ENCODE measurements at places on chromosomes 13 and 19. TPM values are rescaled to one million over a fixed set of nuclear protein-coding genes. Genes with fewer than 3 reads are reported as not detected.
A peak's percentile ranks its signal among the peaks of the same experiment; 100 is the strongest.

DNA sequence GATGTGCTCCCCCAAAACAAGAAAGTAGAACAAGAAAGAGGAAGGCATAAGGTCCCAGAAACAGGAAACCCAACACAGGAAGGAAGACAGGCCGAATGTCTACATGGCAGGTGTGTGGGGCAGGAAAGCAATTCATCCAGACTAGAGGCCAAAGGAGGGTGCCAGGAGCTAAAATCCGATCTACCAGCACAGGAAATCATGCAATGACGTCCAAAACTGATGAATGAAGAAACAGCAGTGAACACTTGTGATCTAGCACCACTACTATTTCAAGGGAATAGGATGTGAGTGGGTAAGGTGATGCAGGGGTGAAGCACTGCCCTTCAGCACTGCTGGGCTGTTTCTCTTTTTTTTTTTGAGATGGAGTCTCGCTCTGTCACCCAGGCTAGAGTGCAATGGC, 59.1 kb downstream of the DOCK9 start:
- ATAC-seq: no peak

GRCh38 chr19:55199620-55200204, 9.6 kb downstream of the PTPRH start:
- no peak for ATAC-seq

- no peak for ATAC-seq
These were observed 540.0 kb downstream of the LMO7 start for GRCh38 chr13:76175961-76176725.

DNA sequence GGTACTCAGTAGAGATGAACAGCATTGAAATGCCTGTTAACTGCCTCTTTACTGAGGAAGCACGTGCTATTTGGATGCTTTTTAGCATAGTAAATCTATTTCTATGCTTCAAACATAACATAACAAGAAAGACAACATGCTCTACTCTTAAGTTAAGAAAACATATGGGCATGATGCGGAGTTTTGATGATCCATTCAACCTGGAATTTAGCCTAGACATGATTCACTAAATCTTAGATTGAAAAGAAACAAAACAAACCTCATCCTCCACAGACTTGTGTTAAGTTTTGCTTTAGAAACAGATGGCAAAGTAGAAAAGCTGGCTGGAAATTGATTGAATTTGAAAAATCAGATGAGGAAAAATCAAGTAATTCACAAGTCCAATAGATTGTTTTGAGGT, 593.8 kb downstream of the OLFM4 start:
- no peak for ATAC-seq

DNA sequence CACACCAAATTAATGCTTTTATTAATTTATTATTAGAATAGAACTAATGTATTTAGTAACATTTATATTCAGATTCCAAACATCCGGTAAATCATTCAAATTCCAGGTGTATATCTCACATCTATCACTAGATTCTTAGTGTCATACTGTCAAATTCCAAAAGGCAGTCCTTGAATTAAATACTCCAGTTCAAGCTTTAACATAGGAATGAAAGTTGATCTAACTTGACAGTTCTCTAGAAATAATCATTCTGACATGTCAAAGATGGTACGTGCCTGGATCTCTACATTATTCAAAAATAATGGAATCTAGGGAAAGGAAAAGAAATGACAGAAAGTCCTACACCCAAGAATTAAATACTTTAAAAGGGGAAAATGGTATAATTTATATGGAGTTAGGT, 1161.5 kb downstream of the PCDH9 start:
- ATAC-seq: no peak

DNA sequence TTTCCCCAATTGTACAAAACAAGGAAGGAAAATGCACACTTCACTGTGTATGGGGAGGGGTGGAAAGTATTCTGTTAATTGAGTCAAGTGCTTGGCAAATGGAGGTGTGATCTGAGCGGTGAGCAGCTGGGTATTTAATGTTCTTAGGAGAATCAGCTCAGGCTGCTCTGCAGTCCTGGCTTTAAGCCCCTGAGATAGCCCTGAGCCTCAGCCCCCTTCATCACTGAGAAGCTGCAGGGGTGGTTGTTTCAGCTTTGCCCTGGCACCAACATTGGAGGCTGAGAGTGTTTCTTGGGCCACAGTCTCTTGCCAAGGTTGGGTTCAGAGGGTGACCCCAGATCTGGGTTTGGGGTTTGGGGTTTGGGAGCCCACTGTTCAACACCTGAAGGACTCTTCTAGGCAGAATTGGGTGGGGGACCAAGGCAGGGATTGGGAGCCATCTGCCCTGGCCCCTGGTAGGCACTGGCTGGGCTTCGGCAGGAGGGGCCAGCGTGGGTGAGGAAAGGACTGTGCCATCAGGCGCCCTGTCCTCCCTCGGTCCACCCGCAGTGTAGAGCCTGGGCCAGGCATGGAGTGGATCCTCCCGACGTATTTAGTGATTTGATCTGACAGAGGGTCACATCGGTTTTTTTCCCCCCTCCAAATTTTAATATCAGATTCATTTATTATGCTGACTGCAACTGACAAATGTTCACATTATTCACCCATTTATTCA, 66.7 kb upstream of the ZNF536 start:
- ATAC-seq: no peak

DNA sequence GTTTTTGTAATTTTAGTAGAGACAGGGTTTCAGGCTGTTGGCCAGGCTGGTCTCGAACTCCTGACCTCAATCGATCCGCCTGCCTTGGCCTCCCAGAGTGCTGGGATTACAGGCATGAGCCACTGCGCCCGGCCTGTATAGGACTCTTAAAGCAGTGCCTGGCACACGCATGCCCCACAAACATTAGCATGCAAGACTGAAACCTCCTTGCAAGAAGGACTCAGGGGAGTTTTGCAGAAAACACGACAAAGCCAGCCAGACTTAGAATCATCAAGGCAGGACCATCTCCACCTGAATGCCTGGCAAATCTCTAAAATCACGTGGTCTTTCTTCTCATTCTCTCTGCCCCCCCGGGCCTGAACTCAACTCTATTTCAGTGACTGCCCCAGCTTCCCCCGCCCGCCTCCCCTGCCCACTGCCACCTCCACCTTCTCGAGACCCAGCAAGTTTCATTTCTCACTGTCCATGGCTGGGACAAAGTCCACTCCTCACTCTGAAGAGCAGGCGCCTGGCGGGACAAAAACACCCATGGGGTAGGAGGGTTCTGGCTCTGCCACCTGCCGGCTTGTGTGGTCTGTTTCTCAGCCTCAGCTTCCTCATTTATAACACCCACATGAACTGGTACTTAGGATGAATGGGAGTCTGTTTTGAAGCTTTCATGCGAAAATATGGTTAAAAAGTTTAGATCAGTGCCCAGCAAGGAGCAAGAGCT, 2.4 kb downstream of the TICAM1 start:
- ATAC-seq: no peak

- no peak for ATAC-seq
These were observed 115.4 kb downstream of the FLT1 start for GRCh38 chr13:28379371-28380083.

DNA sequence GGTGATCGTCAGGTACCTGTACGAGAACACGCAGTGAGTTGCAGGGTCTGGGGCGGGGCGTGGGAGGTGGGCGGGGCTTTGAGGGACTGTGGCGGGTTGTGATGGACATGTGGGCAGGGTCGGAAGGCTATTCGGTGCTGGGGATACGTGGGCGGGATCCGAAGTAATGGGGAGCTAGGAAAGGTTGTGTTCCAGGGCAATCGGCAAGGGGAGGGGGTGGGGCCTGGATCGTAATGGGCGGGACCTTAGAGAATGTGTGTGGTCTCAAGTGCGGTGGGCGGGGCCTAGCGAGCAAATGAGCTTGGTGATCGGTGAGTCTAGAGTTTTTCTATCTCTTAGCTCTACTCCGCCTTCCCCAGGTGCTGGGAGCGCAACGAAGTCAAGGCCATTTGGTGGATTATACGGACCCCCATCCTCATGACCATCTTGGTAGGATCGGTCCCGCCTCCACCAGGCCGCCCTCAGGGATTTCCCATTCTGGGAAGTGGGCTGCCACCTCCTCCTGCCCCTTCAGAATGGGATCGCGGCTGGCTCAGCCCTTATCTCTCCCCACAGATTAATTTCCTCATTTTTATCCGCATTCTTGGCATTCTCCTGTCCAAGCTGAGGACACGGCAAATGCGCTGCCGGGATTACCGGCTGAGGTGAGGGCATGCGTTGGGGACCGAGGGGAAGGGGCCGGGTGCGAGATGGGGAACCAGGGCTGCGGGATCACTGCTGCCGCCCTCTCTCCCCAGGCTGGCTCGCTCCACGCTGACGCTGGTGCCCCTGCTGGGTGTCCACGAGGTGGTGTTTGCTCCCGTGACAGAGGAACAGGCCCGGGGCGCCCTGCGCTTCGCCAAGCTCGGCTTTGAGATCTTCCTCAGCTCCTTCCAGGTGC, 9.6 kb downstream of the GIPR start:
- peak; percentile 72 for ATAC-seq

DNA sequence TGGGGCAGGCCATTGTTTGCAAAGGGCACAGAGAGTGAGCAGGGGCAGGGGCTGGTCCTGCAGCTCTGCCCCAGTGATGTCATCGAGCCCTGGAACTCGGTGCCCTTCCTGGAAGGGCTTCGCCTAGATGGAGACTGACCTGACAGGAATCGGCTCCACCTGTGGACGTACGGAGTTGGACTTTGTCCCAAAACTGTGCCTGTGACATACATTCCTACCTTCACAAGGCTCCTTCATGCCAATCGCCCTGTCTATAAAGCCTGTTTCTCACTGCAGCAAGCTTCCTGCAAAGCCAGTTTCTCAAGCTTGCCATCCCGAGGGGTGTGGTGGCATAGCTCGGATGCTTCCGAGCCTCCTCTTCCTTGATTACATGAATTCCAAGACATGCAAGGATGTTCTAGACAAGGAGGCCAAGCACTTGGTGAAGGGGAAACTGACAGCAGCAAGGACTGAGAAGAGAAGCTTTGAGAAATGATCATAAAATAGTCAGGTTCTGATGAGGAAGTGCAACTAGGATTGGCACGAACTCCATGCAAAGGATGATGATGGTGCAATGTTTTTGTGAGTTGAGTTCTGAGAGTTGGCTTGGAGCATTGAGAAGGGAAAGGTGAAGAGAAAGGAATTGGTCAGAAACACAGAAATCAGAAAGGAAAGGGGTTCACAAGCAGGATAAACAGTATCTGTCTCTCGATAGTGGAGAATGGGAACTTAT, 73.6 kb upstream of the STK24 start:
- no peak for ATAC-seq

GRCh38 chr19:44024900-44025216, 321 bp upstream of the ZNF222 start:
- ATAC-seq: no peak

GRCh38 chr19:1258707-1259205, 10.4 kb downstream of the MIDN start:
- no peak for ATAC-seq

GRCh38 chr13:52749419-52749818, 9.8 kb upstream of the CNMD start:
- ATAC-seq: no peak

DNA sequence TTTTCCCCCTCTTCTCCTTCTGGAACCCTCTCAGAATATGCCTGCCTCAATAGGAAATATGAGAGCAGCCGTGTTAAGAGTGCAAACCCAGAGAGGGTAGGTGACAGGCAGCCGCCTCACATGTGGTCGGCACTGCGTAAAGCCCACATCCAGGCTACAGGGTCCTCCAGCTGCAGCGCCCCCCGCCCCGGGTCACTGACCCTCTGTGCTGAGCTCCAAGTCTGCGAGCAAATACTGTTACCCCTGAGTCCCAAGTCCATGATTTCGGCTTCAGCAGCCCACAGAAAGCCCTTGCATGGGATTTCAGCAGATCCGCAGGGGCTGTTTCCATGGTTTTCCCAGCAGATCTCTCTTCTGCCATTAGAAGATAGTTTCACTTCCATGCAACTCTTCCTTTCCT, 186.9 kb upstream of the IRS2 start:
- ATAC-seq: no peak

DNA sequence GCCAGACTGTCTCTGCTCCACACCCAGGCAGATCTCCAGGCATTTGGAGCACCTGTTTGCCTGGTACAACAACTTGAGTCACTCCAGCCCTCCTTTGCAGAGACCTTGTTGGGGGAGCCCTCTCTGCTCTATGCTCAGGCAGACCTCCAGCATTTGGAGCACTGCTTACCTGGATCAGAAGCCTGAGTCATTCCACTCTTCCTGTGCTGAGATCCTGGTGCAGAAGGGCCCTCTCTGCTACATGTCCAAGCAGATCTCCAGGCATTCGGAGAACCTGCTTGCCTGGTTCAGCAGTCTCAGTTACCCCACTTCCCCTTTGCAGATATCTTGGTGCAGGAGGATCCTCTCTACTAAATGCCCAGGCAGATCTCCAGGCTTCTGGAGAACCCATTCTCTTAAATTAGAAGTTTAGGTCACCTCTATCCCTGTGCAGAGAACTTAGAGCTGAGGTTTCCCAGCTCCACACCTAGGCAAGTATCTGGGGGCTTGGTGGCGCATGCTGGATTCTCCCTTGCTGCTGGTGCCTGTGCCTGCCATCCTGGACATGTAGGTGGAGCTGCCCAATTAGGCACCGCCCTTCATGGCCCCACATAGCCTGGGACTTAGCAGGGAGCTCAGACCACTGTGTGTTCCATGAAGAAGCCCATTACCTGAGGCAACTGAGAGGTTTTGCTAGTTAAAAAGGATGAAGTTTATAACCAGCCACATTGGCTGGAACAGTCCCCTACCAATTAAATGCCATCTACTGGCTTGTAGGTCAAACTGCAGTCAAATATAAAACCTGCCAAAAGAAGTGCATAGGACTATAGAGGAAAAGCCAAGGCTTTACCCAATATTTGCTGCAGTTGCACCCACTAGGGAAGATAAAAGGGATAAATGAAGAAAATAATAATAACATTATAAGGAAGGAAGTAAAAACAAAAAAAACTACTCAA, 97.6 kb upstream of the SLITRK6 start:
- ATAC-seq: no peak

DNA sequence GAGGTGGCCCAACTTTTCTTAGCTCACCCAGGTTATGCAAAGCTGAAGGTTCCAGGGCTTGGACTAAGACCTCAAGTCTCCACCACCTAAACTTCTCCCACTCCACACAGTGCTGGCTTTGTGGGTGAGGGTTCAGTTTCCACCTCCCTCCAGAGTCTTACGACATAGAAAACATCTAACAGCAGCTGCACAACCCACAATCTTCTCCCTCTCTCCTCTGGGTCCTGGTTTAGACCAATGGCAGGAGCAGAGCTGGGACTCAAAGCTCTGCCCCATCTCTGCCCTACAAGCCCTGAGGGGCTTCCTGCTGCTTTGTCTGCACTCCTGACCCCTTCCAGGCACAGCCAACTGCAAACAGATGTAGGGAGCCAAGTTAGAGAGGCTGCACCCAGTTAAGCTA, 16.0 kb downstream of the IRGC start:
- no peak for ATAC-seq

LIM2 gene
- not detected for total RNA-seq

TNFSF9 gene
- 6.0 TPM for total RNA-seq

OLFM4 gene
- not detected for total RNA-seq

C19orf33 gene
- not detected for total RNA-seq

RFXAP gene
- total RNA-seq: 13.9 TPM

MYO1F gene
- 134 TPM for total RNA-seq

ZNF540 gene
- total RNA-seq: 0.58 TPM

CAMSAP3 gene
- total RNA-seq: 0.37 TPM

LINGO3 gene
- total RNA-seq: 0.17 TPM

ADM5 gene
- total RNA-seq: 8.5 TPM

ELSPBP1 gene
- total RNA-seq: not detected

Data from activated T-helper 17 cell treated with anti-CD3 and anti-CD28 coated beads, Interleukin-2, amount 50 U/mL, for 72 hours (primary cell).